Forelimb muscle (tissue), 1 donor: ENCODE measurements at places on chromosomes 5 and 9.

GRCh38 chr9:99350461-99350860, 128.4 kb downstream of the SEC61B start:
- DNase-seq, result no peak

DNA sequence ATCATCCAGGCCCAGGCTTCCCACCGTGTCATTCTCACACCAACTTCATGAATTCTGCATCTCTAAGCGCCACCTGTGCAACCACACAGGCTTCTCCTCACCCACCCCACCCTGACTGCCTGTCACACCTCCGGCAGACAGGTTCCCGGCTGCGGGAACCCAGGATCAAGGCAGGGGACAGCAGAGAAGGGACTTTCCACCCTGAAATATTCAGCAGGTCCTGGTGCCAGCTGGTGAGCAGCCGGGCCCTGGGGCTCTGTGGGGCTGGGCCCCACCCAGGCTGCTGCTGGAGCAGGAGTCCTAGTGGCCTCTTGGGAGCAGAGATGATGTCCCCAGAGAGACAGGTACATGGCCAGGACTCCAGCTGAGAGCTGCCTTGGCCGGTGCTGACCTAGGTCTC, 12.7 kb downstream of the ANXA6 start:
- DNase-seq, result no peak

DNA sequence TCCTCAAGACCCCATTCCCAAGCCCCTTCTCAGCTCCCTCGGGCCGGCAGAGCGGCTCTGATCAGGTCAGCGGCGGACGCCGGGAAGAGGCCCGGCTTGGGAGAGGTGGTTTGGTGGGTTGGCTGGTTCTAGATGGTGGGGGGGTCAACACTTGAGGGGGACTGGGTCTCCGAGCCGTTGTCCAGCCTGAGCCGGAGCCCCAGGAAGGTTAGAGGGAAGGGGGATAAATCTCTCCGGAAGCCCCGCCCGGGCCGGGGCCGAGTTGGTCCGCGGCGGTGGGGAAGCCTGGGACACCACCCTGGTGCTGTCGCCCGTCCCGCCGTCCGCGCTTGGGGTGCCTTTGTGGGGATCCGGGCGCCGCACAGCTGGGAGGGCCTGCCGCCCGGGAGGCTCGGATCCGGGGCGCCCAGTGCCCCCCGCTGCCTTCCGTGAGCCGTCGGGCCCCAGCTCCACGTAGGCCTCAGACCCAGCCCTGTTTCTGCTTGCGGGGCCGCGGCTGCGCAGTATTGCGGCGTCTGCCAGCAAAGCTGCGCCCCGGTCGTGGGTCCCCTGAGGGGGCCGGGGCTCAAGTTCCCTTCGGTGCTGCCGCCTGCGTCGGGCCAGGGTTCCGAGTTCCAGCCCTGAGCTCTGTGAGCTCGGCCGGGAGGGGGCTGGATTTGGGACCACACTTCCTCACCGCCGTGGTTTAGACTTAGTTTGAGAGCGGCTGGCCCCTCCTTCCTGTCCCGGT, 542 bp upstream of the TRIM52 start:
- no peak for DNase-seq

- no peak for DNase-seq
Observed at GRCh38 chr5:95822043-95822541, 434 bp downstream of the GLRX start.

GRCh38 chr5:166671811-166672210, 1619.6 kb upstream of the WWC1 start:
- DNase-seq, result no peak

DNA sequence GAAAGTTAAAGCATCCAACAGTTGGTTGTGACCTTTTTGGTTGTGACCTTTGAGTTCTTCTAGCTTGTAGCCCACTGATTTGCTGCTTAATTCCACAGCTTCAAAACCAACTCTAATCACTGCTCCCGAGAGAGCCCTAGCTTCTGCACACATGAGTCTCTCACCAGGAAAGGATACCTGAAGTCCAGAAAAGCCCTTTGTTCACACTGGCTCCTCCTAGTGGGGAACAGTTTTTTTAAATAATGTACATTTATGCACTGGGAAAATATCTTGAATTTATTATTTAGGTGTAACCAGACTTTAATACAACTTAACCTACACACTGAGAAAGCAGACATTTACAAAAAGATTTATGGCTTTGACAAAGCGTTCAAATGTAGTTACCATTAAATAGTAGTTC, 120.2 kb upstream of the CCDC152 start:
- DNase-seq, result no peak
